Spleen (tissue), 13 donors: ENCODE measurements at places on chromosomes 2 and 18.

GRCh38 chr2:146893500-146894041 lies 951.3 kb upstream of the ACVR2A start:
- H3K36me3 ChIP-seq = no peaks in the 10 kb centered on the region
- no peak for DNase-seq

GRCh38 chr18:5628512-5629255 lies 84.9 kb upstream of the EPB41L3 start:
- DNase-seq = peak; percentile 73
- peaks cover 34% of the 10 kb centered on the region for H3K4me1 ChIP-seq
- peak overlapping the region; percentile 78 for H3K4me3 ChIP-seq
- peaks cover 19% of the 10 kb centered on the region for H3K27me3 ChIP-seq
- H3K36me3 ChIP-seq = no peaks in the 10 kb centered on the region
- no peak overlapping the region for H3K27ac ChIP-seq

- no peak overlapping the region for H3K4me3 ChIP-seq
- H3K36me3 ChIP-seq = no peaks in the 10 kb centered on the region
- no peak for DNase-seq
- H3K27ac ChIP-seq = no peak overlapping the region
- no peaks in the 10 kb centered on the region for H3K27me3 ChIP-seq
- no peaks in the 10 kb centered on the region for H3K4me1 ChIP-seq
Measured at GRCh38 chr2:161613161-161613560, 11.1 kb upstream of the SLC4A10 start.

- no peaks in the 10 kb centered on the region for H3K36me3 ChIP-seq
- DNase-seq = peak; percentile 79
- no peaks in the 10 kb centered on the region for H3K27me3 ChIP-seq
Measured at GRCh38 chr2:216006164-216006663, 7.1 kb downstream of the MREG start.

- H3K4me3 ChIP-seq = peak overlapping the region; percentile 13
- DNase-seq = no peak
- H3K36me3 ChIP-seq = no peaks in the 10 kb centered on the region
- H3K27me3 ChIP-seq = no peaks in the 10 kb centered on the region
Measured at GRCh38 chr18:77208964-77209363, 40.7 kb upstream of the GALR1 start.

- H3K36me3 ChIP-seq = no peaks in the 10 kb centered on the region
- no peak for DNase-seq
- H3K27ac ChIP-seq = no peak overlapping the region
Measured at GRCh38 chr2:101987832-101988231, 3.9 kb upstream of the IL1R2 start.

DNA sequence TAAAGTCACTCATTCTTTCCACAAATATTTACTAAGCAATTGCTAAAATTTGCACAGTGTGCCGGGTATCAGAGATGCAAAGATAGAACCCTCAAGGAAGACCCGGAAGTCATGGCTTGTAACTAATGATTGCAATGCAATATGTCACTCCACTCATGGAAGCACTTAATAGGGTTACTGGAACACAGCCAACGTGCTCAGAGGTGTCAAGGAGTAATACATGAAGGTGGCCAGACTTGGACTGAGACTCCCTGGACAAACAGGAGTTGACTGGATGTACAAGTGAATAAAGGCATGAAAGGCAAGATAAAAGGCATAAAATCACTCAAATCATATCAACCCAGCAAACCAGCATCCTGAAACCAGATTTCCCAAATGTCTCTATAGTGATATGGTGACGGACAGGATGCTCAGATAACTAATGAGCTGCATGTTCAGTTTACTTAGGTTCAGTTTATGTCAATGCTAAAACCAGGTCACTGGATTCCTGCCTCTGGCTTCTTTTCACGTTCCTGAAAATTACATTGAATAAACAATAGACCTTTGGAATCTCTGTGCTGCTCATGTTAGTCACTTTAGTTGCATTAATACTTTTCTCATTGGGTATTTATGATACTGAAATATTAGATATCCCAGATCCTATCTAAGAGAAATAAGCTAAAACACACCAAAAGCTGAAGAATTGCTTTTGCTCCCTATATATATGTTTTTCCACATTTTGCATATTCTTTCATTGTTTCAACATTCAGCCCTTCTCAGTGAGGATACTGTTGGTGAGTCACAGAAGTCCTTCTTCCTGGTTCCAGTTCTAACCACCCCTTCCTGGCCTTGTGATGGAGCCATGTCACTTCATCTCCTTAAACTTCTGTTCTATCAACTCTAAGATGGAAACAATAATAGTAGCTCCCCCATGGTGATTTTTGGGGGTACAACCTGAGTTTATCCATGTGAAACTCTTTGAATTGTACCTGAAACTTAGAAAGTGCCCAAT lies 688.9 kb upstream of the ID2 start:
- H3K36me3 ChIP-seq = no peaks in the 10 kb centered on the region
- H3K27ac ChIP-seq = no peak overlapping the region
- DNase-seq = no peak

DNA sequence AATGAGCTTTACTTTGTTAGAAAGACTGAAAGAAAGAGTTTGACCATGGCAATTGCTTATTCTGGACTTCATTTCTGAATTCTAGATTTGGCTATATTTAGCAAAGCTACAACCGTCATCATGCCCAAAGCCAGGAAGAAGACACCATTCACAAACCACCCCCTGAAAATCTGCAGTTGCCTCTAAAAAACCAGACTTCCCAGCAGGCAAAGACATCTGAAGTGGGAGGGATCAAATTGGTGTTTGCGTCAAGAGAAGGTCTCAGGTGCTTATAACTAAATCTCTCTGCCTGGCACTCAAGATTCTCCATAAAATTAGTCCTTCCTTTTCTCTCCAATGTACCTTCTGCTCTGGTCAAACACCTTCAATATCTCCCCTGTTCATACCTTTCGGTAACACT lies 5.6 kb downstream of the AAK1 start:
- H3K4me3 ChIP-seq = no peak overlapping the region
- peaks cover 6% of the 10 kb centered on the region for H3K36me3 ChIP-seq
- peaks cover 18% of the 10 kb centered on the region for H3K4me1 ChIP-seq

- no peaks in the 10 kb centered on the region for H3K27me3 ChIP-seq
- peaks cover 99% of the 10 kb centered on the region for H3K4me1 ChIP-seq
- H3K27ac ChIP-seq = no peak overlapping the region
- no peak overlapping the region for H3K4me3 ChIP-seq
Measured at GRCh38 chr2:179250848-179251504, 13.7 kb downstream of the SESTD1 start.

GRCh38 chr18:13401404-13401803 lies 182.8 kb downstream of the LDLRAD4 start:
- H3K4me1 ChIP-seq = no peaks in the 10 kb centered on the region
- no peaks in the 10 kb centered on the region for H3K36me3 ChIP-seq
- H3K27ac ChIP-seq = no peak overlapping the region

DNA sequence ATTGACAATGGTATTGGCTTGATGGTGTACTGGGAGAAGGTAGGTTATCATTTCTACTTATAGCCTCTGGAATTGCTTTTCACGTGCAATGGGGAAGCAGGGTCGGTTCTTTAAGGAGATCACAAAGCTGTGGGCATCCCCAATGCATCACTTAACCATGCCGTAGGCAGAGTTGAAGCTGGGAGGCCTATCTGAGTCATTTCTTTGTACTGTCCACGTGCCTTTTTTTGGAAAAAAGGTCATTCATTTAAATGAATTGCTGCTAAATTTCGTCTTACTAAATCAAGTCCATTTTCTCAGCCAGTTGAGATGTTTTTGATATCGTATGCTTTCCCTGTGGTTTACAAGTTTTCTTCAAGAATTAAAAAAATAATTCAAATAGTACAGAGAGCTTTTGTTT lies 17.2 kb upstream of the GYPC start:
- no peak overlapping the region for H3K4me3 ChIP-seq
- peaks cover 5% of the 10 kb centered on the region for H3K4me1 ChIP-seq
- no peaks in the 10 kb centered on the region for H3K36me3 ChIP-seq
- no peak for DNase-seq

- no peaks in the 10 kb centered on the region for H3K4me1 ChIP-seq
- no peaks in the 10 kb centered on the region for H3K27me3 ChIP-seq
- DNase-seq = no peak
Measured at GRCh38 chr2:76640905-76641304, 881.3 kb downstream of the LRRTM4 start.

DNA sequence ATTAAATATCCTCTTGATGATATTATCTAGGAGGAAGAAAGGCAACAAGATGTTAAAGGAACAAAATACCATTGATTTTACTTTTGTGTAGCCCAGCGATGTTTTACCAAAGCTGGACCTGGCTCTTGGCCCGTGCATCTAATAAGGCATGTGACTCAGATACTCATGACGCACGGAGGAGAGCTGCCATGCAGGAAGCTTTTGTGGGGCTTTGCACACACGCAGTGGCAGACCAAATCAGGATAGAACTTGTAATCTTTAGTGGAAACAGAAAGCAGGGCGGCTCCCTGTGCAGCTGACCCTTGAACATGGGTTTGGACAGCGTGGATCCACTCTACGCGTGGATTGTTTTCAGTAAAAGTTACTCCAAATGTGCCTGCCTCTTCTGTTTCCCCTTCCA lies 190.0 kb downstream of the NAPG start:
- no peak overlapping the region for H3K4me3 ChIP-seq
- no peak overlapping the region for H3K27ac ChIP-seq
- no peaks in the 10 kb centered on the region for H3K36me3 ChIP-seq
- no peaks in the 10 kb centered on the region for H3K27me3 ChIP-seq
- no peaks in the 10 kb centered on the region for H3K4me1 ChIP-seq
- DNase-seq = no peak

DNA sequence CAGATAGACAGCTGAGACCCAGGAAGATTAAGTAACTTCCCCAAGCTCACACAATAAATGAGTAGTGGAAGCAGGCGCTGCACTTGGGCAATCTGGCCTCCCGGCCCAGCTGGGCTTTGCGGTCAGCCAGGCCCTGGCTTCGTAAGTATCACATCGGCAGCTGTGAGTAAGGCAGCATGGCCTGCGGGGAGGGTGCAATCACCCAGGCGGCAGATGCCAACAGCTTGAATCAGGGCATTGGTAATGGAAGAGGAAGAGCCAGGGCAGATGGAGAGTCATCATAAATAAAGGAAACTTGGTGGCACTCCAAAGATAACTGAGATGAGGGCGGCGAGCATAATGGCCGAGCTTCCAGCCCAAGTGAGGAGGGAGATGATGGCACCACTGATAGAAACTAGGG lies 217.9 kb upstream of the PID1 start:
- H3K27me3 ChIP-seq = no peaks in the 10 kb centered on the region
- no peak overlapping the region for H3K27ac ChIP-seq
- H3K36me3 ChIP-seq = no peaks in the 10 kb centered on the region
- DNase-seq = no peak

GRCh38 chr18:23094411-23095190 lies 40.7 kb upstream of the CABLES1 start:
- no peaks in the 10 kb centered on the region for H3K36me3 ChIP-seq
- H3K27me3 ChIP-seq = no peaks in the 10 kb centered on the region
- H3K27ac ChIP-seq = no peak overlapping the region
- DNase-seq = peak; percentile 40
- peaks cover 7% of the 10 kb centered on the region for H3K4me1 ChIP-seq

DNA sequence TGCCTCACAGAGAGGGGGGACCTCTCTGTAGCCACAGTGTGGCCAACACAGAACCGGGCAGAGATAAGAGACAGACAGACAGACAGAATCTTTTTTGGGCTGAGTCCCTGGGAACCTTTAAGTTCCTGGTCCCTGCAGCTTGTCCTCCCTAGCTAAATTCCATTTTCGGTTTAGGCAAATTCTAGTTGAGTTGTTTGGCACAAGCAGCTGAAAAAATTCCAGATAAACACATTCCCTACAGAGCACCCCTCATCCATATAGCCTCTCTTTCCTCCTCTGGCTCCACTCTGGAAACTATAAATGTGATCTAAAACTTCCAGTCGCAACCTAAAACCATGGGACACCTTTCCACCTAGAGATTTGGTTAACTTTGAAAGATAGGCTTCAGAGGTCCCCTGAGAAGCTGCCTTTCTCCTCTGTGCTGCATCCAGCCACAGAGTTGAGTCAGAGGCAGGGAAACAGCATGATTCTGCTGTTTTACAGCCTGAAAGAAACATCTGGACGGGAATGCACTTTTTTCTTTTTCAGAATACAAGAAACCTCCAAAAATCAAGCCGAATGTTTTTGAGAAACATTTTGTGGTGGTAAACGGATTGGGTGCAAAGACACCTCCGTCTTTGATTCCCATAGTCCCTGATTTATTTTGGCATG lies 30.9 kb downstream of the SLC4A3 start:
- no peaks in the 10 kb centered on the region for H3K36me3 ChIP-seq
- H3K27ac ChIP-seq = no peak overlapping the region
- H3K4me3 ChIP-seq = no peak overlapping the region

GRCh38 chr2:216015722-216016464 lies 2.5 kb upstream of the MREG start:
- no peak for DNase-seq
- no peaks in the 10 kb centered on the region for H3K36me3 ChIP-seq
- no peaks in the 10 kb centered on the region for H3K27me3 ChIP-seq
- H3K4me3 ChIP-seq = no peak overlapping the region
- peaks cover 5% of the 10 kb centered on the region for H3K4me1 ChIP-seq
- H3K27ac ChIP-seq = peak overlapping the region; percentile 26

GRCh38 chr18:78683191-78684010 lies 296.2 kb upstream of the SALL3 start:
- H3K4me1 ChIP-seq = no peaks in the 10 kb centered on the region
- H3K27me3 ChIP-seq = peaks cover 17% of the 10 kb centered on the region
- H3K4me3 ChIP-seq = no peak overlapping the region
- no peak overlapping the region for H3K27ac ChIP-seq
- DNase-seq = no peak
- no peaks in the 10 kb centered on the region for H3K36me3 ChIP-seq

DNA sequence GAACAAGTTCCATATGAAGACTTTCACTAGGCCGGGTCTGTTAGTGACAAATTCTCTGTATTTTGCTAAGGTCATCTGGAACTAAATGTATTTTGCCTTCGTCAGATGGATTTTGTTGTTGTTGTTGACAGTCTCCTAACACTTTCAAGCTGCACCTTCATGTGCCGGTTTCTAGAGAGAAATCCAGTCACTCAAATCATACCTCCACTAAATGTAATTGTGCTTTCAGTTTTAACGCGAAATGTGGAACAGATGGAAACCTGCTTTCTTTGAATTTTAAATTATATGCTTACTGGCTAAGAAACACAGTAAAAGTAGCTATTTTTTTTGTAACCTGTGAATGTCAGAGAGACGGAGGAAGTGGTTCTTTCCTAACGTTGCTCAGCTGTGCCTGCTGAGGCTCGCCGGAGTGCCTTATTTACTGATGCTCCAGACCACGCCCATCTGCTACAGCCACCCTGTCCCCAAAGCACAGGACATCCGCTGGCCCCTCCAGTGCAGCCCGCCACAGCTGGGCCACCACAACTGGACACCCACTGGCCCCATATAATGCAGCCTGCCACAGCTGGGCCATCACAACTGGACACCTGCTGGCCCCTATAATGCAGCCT lies 134.7 kb downstream of the PXDN start:
- no peak overlapping the region for H3K27ac ChIP-seq
- H3K4me1 ChIP-seq = peaks cover 31% of the 10 kb centered on the region
- no peak for DNase-seq
- no peaks in the 10 kb centered on the region for H3K36me3 ChIP-seq
- no peaks in the 10 kb centered on the region for H3K27me3 ChIP-seq

DNA sequence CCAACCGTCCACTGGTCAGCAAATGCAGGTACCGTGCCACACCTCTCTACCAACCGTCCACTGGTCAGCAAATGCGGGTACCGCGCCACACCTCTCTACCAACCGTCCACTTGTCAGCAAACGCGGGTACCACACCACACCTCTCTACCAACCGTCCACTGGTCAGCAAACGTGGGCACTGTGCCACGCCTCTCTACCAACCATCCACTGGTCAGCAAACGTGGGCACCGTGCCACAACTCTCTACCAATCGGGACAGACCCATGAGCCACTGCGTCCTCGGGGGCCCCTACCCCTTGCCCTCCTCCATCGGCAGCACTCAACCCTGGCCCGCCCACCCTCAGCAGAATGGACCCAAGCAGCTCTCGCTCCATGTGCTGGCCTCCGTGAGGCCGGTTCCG lies 226.4 kb upstream of the SALL3 start:
- DNase-seq = peak; percentile 55
- no peak overlapping the region for H3K4me3 ChIP-seq
- H3K36me3 ChIP-seq = no peaks in the 10 kb centered on the region
- no peaks in the 10 kb centered on the region for H3K4me1 ChIP-seq
- H3K27ac ChIP-seq = no peak overlapping the region
